ENCODE measurements at places on chromosomes 3 and 15. TPM values are rescaled to one million over a fixed set of nuclear protein-coding genes. Genes with fewer than 3 reads are reported as not detected.
A peak's percentile ranks its signal among the peaks of the same experiment; 100 is the strongest.

DNA sequence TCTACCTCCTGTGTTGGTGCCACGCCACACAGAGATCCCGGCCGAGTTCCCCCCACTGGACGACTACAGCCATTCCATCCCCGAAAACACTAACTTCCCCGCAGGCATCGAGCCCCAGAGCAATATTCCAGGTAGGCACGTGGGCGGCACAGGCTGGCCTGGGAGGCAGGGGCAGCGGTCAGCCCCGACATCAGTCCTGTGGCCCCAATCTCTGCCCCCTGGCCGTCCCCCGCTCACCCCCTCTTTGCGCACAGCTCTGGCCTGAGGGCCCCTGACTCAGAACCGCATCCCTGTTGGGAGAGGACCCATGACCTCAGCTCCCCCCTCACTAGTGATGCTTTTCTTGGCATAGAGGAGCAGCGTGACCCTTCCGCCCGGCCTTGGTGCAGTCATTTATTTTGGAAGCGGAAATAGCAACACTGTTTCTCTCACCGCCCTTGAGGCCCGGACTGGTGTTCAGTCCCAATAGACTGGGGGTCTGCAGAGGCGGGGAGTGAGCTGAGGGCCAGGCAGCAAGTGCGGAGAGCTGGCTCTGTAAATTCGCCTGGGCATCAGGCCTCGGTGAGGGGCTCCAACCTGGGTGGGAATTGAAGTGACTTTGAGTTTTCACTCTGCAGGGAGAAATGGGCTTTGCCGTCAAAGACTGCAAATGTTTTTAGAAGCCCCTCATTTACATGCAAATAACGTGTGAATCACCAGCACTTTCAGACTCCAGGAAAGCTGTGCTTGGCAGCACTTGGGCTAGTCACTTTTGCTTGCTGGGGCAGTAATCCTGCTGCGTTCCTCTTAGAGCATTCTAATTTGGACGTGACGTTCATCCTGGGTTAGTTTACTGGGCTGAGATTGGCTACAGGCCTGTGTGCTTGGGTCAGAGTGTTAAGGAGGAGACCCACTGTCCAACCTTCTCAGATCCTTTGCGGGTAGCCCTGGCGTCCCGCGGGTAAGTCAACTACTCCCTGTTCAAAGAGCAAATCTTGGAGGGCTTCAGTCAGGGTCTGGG, 88.9 kb downstream of the AAGAB start:
- peak overlapping the region; percentile 9 for H3K27ac ChIP-seq
- H3K27me3 ChIP-seq, result no peaks in the 10 kb centered on the region
- no peak for DNase-seq
- H3K4me1 ChIP-seq, result peaks cover 62% of the 10 kb centered on the region
- H3K36me3 ChIP-seq, result peaks cover 40% of the 10 kb centered on the region

DNA sequence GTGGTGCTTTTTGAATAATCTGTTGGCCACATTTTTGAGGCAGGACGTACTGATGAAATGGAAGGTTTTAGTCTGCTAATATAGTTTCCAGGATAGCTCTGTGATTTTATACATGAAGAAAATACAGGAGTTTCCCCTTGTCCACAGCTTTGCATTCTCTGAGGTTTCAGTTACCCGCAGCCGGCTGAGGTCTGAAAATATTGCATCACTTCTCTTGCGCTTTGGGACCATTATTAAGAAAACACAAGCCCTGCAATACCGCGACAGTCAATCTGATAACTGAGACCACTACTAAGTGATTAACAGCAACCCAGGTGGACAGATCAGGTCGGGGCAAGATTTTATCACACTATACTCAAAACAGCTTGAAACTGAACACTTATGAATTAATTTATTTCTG, 33.0 kb downstream of the BLM start:
- no peaks in the 10 kb centered on the region for H3K27me3 ChIP-seq
- H3K27ac ChIP-seq, result no peak overlapping the region
- H3K4me1 ChIP-seq, result no peaks in the 10 kb centered on the region
- H3K4me3 ChIP-seq, result no peak overlapping the region
- peaks cover 13% of the 10 kb centered on the region for H3K36me3 ChIP-seq

DNA sequence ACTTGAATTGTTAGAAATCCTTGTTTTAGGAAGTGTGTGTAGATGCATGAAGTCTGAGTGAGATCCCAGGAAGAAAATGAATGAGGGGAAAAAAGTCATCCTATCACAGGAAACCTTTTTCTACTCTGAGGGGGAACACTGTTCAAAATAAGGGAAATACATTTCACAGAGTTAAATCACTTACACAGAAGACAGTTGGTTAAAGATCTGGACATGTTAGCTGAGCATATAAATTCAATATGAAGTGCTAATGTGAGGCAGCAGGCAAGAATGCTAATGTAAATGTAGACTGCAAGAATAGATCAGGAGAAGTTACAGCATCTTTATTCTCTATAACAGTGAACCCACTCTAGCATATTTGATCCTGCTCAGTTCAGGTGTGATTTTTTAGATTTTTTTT, 2.6 kb downstream of the TBCCD1 start:
- H3K4me1 ChIP-seq, result peaks cover 13% of the 10 kb centered on the region
- DNase-seq, result no peak
- peak overlapping the region; percentile 38 for H3K4me3 ChIP-seq
- peaks cover 10% of the 10 kb centered on the region for H3K36me3 ChIP-seq
- H3K27ac ChIP-seq, result no peak overlapping the region
- no peaks in the 10 kb centered on the region for H3K27me3 ChIP-seq

DNA sequence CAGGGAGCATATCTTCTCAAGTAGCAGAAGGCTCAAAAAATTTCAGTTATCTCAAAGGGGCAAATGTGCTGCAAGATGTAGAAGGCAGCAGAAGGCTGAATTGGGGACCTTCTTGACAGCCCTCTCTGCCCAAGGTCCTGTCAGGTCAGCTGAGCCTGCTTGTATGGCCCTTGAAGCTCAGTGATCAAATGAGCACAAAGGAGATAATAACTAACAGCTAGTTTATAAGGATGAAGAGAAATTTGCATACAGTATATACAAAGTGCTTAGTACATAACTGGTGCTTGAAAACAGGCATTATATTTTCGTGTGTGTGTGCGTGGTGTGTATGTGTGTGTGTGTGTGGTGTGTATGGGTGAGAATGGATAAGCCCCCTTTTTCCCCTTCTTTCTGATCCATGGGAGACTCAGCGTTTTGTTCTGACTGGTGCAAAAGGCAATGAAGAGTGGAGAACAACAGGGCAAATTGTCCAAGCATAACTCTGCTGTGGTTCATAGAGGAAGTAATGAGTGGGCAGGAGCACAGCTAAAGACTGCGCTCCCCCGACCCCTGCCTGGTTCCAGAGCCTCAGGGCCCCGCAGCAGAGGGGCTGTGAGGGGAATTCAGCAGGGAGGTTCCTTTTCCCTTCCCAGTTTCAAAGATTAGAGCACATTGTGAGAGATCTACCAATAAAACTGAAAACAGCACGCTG, 356.8 kb upstream of the NR2F2 start:
- H3K27ac ChIP-seq, result no peak overlapping the region
- DNase-seq, result no peak
- no peak overlapping the region for H3K4me3 ChIP-seq
- no peaks in the 10 kb centered on the region for H3K27me3 ChIP-seq
- no peaks in the 10 kb centered on the region for H3K36me3 ChIP-seq
- peaks cover 29% of the 10 kb centered on the region for H3K4me1 ChIP-seq

DNA sequence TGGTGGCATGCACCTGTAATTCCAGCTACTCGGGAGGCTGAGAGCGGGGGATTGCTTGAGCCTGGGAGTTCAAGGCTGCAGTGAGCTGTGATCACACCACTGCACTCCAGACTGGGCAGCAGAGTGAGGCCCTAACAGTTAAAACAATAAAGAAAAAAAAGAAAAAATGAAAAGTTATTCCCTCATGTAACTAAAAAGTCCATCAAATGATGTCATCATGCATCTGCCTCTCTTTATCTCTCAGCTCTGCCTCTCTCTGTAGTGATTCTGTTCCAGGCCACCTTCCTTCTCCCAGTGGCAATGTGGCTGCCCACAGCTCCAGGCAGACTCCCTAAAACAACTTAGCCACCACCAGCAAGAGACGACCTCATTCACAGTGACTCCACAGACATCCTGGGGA, 31.5 kb upstream of the TRH start:
- no peak for DNase-seq
- H3K36me3 ChIP-seq, result peaks cover 4% of the 10 kb centered on the region
- H3K27ac ChIP-seq, result no peak overlapping the region
- H3K4me3 ChIP-seq, result no peak overlapping the region
- peaks cover 14% of the 10 kb centered on the region for H3K27me3 ChIP-seq

- H3K27ac ChIP-seq, result no peak overlapping the region
- H3K4me3 ChIP-seq, result no peak overlapping the region
- no peak for DNase-seq
- peaks cover 9% of the 10 kb centered on the region for H3K4me1 ChIP-seq
- H3K27me3 ChIP-seq, result no peaks in the 10 kb centered on the region
These were observed 31.9 kb upstream of the STRIT1 start for GRCh38 chr3:155325263-155325835.

- H3K4me3 ChIP-seq, result no peak overlapping the region
- H3K27ac ChIP-seq, result no peak overlapping the region
- peaks cover 5% of the 10 kb centered on the region for H3K27me3 ChIP-seq
- no peak for DNase-seq
These were observed 317.4 kb downstream of the DIPK2A start for GRCh38 chr3:144289057-144289456.

DNA sequence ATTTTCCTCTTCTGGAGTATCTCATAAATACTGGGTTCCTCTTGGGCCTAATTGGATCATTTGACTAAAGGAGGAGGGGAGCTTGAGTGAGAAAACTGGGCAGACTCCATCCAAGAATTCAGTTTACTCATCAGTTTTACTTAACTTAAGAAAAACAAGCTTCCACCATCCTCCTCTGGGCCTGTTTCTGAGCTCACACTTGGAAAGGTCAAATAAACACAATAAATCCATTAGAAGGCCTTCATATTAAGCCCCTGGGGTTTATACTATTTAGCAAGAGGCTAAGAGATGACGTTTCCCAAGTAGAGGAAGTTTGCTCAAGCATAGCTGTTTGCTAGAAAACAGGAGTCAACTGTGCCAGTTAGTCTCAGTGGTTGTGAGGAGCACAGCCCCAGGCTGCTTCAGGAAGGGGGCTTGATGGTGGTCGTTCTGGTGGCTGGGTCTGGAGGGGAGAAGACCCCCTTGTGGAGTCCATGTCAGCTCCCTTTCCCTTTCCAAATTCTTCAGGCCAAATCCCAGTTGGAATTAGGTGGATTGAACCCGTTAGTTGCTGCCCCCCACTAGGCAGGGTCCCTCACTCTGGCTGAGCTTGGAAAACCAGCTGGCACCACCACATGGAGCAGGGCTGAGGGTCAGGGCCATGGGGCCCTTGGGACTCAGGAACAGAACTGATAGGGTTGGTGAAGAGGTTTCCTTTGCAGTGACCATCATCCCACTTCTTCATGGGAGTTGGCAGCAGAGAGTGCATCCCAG, 64.8 kb downstream of the SPSB4 start:
- H3K4me1 ChIP-seq, result peaks cover 14% of the 10 kb centered on the region
- H3K27me3 ChIP-seq, result no peaks in the 10 kb centered on the region
- DNase-seq, result peak; percentile 55
- H3K4me3 ChIP-seq, result no peak overlapping the region
- H3K36me3 ChIP-seq, result no peaks in the 10 kb centered on the region

- H3K27me3 ChIP-seq, result peaks cover 7% of the 10 kb centered on the region
- no peaks in the 10 kb centered on the region for H3K36me3 ChIP-seq
- no peak overlapping the region for H3K4me3 ChIP-seq
- H3K4me1 ChIP-seq, result no peaks in the 10 kb centered on the region
- no peak for DNase-seq
These were observed 26.7 kb upstream of the DRD3 start for GRCh38 chr3:114205541-114205940.

DNA sequence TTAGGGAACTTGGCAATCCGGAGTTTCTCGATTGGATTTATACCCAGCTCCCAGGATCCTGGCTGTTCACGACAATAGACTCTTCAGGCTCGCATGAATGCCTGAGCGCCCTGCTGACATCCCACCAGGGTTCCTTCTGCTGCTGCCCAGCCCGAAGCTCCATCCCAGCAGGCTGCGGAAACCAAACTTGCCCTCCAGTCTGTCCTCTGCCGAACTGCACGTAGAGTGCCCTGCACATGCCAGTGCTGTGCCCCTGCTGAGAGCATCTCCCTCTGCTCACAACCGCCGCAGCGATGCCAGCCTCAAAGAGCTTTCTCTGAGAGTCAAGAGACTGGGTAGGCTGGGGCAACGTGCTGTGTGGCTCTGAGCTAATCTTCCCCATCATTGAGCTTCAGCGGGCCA, 6.9 kb downstream of the ADAMTS7 start:
- H3K27ac ChIP-seq, result no peak overlapping the region
- no peak overlapping the region for H3K4me3 ChIP-seq
- no peak for DNase-seq
- peaks cover 4% of the 10 kb centered on the region for H3K36me3 ChIP-seq

The PRICKLE2 gene
- 23.6 TPM for total RNA-seq

The NR2E3 gene
- 0.38 TPM for total RNA-seq

The P2RY13 gene
- total RNA-seq, result not detected

The PATL2 gene
- 1.0 TPM for total RNA-seq

The AMOTL2 gene
- 122 TPM for total RNA-seq

The CD200R1 gene
- 4.5 TPM for total RNA-seq

The CNOT10 gene
- total RNA-seq, result 42.8 TPM

The GPR149 gene
- total RNA-seq, result 0.14 TPM

Measured in type B pancreatic cell (in vitro differentiated cells).